ENCODE measurements at places on chromosomes 12 and 14.

DNA sequence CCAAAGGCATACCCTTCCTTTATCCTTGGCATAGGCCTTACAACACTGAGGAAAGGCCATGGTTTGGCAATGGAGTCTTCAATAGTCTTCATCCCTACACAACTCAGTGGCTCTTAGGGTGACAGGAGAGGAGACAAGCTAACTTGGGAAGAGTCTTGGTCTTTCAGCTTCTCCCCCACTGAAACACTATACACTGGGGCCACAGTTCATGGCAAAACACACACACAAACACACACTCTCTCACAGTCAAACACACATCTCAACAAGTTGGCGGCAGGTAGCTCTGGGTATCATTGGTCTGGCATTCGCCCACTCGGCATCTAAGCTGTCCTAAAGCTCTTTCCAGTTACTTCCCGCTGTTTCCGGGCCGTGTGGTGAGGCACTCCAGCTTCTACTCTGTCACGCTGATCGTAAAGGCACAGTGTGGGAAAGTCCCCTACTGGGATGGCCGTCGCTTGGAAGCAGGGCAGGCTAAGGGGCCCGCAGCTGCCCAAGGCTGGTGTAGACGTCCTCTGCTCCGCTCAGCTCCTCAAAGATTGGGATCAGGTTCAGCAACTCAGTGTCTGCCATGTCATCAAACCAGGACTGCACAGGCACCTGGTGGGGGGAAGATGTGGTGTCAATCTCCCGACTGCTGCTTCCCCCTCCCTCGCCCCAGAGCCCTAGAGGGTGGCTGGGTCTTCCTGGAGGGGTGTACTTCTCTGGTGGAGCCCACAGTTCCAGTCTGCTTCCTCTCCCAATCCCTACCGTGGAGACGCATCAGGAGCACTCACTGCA, 4.8 kb upstream of the AVIL start:
- DNase-seq, result no peak

DNA sequence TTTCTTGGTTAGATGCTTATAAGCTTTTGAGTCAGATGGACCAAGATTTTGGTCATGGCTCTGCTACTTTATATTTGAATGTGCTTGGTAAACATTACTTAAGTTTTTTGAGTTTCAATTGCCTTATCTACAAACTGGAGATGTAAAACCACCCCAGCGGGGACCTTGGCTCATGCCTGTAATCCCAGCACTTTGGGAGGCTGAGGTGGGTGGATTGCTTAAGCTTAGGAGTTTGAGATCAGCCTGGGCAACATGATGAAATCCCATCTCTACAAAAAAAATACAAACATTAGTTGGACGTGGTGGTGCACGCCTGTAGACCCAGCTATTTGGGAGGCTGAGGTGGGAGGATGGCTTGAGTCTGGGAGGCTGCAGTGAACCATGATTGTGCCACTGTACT, 11.2 kb downstream of the NECAP1 start:
- DNase-seq, result no peak

DNA sequence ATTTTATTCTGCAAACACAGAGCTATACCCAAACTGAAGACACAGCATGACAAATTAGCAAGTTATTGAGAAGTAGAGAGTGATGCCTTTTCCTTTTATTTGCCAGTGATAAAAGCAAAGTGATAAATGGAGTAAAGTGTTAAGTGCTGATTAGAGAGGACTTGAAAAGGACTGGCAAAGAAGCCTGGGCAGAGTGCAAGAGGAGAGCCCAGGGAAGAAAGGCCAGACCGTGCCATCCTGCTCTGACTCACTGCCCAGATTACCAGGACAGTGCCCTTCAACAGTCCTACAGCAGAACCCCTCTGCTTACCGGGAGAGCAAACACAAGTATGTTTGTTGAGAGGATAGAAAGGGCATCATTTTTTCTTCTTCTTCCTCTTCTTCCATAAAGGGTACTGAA, 106.5 kb downstream of the ETV6 start:
- no peak for DNase-seq

DNA sequence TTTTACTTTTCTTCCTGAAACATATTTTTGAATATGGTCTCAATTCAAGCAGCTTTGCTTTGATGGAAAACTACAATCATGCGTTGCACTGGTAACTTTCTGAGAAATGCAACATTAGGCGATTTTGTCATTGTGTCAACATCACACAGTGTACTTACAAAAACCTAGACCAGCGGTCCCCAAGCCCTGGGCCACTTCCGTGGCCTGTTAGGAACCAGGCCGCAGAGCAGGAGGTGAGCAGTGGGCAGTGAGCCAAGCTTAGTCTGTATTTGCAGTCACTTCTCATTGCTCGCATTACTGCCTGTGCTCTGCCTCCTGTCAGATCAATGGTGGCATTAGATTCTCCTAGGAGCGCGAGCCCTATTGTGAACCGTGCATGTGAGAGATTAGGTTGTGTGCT, 163.7 kb upstream of the NOVA1 start:
- no peak for DNase-seq

- no peak for DNase-seq
These were observed 350.5 kb upstream of the PDE3A start for GRCh38 chr12:20017802-20018201.

- DNase-seq, result no peak
These were observed 31.8 kb upstream of the TEX22 start for GRCh38 chr14:105366386-105367074.

- no peak for DNase-seq
These were observed 217.4 kb downstream of the SLC41A2 start for GRCh38 chr12:104740668-104741067.

GRCh38 chr12:70459786-70460185, 93.7 kb downstream of the KCNMB4 start:
- DNase-seq, result no peak

- no peak for DNase-seq
These were observed 74.6 kb downstream of the PPP2R5C start for GRCh38 chr14:101836135-101836534.

DNA sequence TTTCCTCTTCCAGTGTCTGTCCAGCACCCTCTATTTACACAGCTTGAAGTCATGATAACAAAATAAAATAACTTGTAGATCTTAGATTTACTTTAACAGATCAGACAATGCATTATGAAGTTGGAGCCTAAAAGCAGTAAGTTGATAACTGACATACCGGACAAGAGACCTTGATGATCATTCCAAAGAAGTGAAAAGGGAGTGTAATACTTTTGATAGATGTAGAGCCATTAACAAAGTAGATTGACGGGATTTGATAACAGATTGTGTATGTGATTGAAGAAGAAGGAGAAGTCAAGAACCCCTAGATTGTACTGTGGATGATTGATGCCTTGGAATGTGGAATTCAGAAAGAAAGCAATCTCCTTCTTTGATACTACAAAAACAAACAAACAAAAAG, 403.8 kb upstream of the MGAT4C start:
- DNase-seq, result no peak

DNA sequence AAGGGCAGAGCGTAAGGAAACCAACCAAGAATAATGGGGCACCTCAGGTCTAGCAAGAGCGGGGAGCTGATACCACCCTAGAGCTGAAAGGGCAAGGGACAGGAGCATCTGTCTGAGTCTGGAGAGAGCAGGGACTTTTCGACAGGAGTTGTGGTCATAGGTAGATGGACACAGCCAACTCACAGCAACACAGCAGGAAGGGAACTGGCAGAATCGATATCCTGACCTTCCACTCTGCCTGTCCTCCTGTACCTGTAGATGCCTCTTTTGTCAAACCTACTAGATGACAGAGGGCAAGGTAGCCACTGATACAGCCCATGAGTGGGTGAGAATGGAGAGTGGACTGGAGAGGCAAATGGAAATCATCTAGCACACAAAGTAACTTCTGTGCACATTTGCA, 247.2 kb upstream of the EGLN3 start:
- DNase-seq, result no peak

GRCh38 chr12:101336437-101336836, 56.5 kb downstream of the UTP20 start:
- DNase-seq, result no peak

GRCh38 chr14:70045844-70046535, 142.8 kb downstream of the SLC8A3 start:
- peak; percentile 51 for DNase-seq

- DNase-seq, result peak; percentile 12
These were observed 64.1 kb upstream of the TSPAN11 start for GRCh38 chr12:30862486-30862885.

DNA sequence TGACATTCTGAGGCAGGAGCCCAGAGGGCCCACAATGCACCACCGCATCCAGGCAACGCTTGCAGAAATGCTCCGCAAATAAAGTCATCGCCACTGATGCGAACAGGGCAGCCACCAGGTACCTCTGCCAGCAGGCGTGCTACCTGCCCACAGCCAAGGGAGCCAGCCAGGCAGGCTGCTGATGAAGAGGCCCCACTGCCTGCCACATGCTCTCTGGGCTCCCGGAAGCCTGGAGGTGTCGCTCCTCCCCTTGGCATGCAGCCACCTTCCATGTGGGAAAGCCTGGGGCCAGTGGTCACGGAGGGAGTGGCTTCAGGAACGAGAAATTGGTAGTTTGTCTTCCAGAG, 14.7 kb downstream of the GPR132 start:
- peak; percentile 59 for DNase-seq

- no peak for DNase-seq
These were observed 12.3 kb upstream of the RPS6KL1 start for GRCh38 chr14:74935360-74935680.

DNA sequence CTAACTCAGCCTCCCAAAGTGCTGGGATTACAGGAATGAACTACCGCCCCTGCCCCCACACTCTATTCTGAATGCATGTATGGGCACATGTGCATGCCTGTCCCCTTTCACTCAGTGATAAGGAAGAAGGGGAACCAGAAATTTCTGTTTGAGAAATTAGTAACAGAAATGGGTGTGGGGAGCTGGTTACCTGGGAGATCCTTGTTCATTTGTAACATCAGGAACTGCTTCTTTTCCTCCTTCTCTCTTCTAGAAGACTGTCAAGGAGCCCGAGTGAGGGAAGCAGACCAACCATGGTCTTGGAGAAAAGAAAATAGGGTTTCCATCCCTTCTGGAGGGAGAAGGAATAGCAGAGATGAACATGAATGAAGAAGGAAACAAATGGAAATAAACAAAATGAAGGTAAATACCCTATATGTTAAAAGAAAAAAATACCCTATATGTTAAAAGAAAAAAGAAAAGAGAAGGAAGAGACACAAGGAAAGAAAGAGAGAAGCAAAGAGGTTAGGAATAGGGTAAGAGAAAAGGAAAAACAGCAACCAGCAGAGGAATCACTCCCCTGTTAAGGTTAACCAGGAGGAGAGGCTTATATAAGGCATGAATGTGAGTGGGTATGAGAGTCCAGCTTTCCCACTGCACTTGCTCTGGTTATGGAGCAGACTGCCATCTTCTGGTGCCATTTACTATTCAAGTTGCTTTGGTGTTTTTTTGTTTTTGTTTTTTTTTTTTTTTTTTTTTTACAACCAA, 3.3 kb downstream of the PPP1R3E start:
- DNase-seq, result peak; percentile 77

DNA sequence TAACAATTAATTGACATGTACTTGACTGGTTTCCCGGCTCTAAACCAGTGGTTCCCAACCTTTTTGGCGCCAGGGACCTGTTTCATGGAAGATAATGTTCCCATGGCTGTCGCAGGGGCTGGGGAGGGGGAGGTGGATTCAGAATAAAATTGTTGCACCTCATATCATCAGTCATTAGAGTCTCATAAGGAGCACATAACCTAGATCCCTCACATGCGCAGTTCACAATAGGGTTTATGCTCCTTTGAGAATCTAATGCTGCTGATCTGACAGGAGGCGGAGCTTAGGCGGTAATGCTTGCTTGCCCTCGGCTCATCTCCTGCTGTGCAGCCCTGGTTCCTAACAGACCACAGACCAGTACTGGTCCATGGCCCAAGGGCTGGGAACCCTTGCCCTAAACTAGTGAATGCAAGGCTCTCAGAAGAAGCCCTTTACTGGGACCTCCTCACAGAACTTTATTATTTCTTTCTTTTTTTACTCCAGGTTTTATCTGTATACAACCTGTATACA, 86.4 kb upstream of the SINHCAF start:
- DNase-seq, result no peak

DNA sequence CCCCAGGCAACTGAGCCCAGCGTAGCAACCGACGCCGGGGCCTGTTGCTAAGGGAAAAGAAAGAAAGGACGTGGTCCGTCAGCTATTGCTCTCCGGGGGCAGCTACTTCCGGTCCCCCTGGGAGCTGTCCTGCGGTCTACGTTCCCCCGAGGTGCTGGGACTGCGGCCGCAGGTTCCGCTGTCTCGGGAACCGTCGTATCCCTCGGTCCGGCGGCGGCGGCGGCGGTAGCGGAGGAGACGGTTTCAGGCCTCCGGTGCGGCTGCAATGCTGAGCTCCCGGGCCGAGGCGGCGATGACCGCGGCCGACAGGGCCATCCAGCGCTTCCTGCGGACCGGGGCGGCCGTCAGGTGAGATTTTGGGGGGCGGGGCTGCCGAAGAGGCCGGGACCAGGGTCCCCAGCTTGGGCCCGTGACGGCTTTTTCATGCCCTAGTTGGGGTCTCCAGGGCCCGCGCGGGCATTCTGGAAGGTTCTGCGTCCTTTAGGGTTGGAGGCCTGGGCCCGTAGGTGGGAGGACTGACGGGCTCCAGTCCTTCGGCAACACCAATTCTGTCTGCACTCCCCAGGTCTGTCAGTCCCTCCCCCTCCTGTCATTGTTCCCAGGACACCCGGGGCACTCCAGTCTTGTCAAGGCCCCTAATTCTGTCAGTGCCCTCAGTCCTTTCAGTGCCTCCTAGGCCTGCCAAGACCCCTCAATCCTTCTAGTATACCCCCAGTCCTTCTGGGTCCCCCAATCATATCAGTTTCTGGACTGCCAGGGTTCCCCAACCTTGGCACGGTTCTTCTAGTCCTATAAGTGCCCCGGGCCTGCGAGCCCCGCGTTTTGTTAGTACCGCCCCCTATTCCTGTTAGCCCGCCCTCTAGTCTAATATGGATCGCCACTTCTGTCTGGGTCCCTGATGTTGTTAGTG, at the start of gene USP30:
Gene USP30 (plus strand): TSS at position 163 of the 910 bp plus-strand sequence. CDS start 103 bp downstream, at position 266.
- DNase-seq, result peak; percentile 90

GRCh38 chr12:50678650-50679365, 85.1 kb upstream of the ATF1 start:
- DNase-seq, result no peak

GRCh38 chr14:50830044-50830931, 674 bp downstream of the NIN start:
- DNase-seq, result peak; percentile 74

DNA sequence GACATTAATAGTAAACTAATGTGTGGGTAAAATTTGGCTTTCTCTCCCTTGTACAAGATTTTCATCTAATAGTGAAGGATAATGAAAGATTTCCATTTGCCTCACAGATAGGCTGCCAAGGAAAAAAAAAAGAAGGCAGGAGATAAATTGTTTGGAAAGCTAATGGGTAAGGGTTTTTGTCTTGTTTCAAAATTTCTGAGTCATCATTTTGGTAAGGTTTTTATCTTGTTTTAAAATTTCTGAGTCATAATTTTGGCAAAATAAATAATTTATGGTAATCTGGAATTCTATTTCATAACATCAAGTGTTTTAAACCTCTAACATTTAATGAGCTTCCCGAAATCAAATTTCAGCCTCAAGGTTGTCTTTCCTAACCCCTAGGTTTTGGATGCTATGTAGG, 1035.7 kb upstream of the FBXO33 start:
- no peak for DNase-seq
